Stimulated activated CD4-positive, alpha-beta T cell treated with anti-CD3 and anti-CD28 coated beads, Interleukin-15, amount 100 ng/mL, for 1 hour (primary cell): ENCODE measurements at places on chromosomes 6 and 20.

DNA sequence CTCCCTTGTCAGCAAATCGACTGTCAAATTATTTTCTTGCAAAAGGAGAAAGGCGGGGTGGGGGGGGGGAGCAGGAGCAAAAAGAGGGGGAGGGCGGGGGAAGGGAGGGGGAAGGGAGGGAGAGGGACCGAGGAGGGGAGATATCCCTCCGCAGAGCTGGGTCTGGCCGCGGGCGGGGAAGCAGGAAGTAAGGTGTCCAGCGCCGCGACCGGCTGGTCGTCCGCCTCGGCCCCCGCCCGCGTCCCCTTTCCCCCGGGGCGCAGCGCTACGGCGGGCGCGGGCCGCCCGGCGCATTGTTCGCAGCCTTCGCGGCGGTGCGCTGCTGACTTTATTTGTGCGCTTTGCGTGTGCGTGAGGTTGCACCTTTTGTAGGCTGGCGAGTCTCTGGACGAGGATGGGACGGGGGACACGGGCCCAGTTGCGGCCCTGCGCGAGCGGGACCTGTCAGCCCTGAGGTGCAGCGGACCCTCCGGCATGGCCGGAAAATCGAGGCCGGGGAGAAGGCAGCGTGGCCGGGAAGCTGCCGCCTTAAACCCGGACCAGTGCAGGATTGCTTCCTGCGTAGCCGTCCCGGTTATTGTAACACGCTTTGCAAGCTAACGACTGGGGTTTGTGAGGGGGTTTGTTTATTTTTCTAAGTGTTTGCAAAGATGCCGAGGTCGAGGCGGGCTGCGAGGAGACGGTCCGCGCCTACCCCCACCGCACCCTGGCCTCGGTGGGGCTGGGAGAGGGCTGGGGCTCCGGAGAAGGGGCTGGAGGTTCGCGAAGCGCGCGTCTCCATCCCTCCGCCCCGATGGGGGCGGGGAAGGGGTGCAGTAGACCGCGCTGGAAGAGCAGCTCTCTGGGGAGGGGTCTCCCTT is 675 bp upstream of the TRERF1 start:
- peak; percentile 33 for DNase-seq

- no peak for DNase-seq
These were observed 2.9 kb upstream of the TAAR1 start for GRCh38 chr6:132661906-132662305.

- no peak for DNase-seq
These were observed 225.1 kb upstream of the FERMT1 start for GRCh38 chr20:6347916-6348315.

- DNase-seq: no peak
These were observed 118.9 kb downstream of the QKI start for GRCh38 chr6:163533443-163533842.

DNA sequence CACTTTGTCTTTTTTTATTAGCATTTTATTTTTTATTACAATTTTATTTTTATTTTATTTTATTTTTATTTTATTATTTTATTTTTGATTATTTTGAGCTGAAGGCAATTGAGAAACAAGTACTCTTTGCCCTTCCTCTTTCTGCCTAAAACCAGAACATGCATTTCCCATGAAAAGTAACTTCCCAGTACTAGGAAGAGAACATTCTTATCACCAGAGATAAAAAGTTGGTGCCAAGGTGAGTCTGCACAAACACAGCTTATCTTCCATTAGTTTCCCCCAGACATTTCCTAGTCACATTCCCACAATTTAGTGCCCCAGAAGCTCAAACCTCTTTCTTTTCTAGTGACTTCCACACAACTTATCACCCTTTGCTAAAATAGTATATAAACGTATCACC is 84.8 kb downstream of the CD24 start:
- no peak for DNase-seq

DNA sequence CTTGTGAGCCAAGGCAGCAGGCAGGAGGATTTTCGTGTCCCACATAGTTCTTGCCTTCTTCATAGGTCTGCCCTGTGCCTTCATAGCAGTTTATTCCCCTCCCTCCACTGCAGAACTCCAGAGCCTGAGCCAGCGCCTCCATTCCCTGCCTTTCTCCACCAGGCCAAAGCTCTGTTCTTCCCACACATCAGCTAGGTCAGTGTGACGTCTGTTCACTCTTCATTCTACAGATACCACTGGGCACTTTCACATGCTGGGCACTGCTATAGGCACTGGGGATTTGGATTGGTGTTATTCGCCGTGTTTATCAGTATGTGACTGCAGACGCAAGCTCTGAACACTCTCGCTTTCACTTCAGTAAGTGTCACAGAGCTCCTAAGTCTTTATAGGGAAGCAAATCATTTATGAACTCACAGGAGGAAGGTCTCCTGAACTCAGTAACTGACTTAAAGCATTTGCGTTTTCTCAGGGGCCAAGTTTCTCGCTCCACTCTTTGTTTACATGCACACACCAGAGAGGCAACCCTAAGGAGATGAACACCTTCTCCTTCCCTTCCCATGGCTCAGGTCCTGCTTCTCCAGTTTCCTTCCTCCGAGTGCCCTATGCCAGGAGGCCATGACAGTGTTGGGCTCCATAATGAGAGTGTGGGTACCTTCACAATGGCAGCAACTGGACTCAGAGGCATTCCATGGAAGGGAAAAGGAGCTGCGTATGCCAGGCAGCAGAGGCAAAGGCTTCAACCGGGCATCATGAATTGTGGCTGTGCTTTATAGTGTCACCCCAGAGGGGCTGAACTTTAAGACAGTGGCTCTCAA is 6.3 kb upstream of the APMAP start:
- DNase-seq: no peak

DNA sequence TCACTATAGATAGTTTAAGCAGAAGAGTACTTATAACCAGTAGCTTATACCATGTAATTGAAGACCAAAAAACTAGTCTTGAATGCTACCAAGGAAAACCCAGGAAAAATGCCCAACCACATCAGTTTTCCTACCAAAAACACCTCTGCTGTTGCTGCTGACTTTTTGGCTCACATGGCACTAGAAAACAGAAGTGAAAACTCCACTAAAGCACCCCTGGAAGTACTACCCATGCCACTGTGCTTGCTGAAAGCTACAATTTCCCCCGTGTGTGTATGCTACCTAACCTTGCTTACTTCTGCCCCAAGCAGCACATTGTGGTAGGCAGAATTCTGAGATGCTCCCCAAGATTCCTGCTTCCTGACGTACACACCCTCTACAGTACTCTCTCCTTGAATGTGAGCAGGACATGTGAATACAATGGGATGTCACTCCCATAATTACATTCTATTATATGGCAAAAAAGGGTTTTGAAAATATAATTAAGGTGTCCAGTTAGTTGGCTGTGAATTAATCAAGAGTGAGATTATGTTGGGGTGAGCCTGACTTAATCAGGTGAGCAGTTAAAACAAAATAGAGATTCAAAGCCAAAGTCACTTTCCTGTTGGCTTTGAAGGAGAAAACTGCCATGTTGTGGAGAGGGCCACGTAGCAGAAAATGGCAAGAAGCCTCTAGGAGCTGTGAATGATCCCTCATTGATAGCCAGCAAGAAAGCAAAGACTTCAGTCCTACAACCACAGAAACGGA is 209.8 kb upstream of the MARCKS start:
- DNase-seq: no peak

GRCh38 chr6:166715065-166715464 is 88.0 kb upstream of the RPS6KA2 start:
- DNase-seq: no peak

- no peak for DNase-seq
These were observed 581.9 kb downstream of the HTR1B start for GRCh38 chr6:76881414-76881813.

- DNase-seq: no peak
These were observed 16.1 kb downstream of the PPIL1 start for GRCh38 chr6:36858407-36858981.

- no peak for DNase-seq
These were observed 534.7 kb upstream of the JARID2 start for GRCh38 chr6:14711056-14711703.

- no peak for DNase-seq
These were observed 72.4 kb downstream of the SERAC1 start for GRCh38 chr6:158095671-158096070.

- no peak for DNase-seq
These were observed 4.7 kb upstream of the ADGRF5 start for GRCh38 chr6:46926481-46926880.

DNA sequence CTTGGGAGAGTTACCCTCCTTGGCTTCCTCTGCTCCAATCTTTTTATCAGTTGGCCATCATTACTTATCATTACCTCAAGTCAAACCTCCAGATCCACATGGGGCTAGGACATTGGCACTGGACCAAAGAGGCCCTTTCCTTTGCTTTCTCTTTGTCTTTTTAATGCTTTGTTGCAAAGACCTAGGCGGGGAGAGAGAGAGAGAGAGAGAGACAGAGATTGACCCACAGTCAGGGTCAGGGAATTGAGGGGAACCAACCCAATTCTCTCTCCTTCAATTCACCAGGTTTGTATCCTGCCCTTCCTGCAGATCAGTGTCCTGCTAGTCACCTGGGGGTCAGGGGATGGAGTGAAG is 3.5 kb upstream of the VEGFA start:
- no peak for DNase-seq

DNA sequence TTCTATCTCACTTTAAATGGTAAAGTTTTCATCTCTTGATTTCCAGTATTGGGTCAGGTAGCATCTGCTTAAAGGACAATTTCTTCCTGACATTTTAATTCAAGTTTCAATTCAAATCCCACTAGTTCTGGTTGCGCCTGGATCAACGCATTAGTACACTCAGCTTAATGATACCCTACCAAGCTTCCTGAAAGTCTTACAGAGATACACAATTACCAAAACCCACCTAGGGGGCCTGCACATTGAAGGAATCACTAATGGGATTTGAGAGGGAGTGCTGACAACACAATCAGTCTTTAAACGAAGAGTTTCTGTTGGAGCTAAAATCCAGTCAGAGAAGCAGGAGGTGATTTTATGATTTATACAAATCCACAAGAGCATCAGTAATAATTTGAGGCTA is 293.0 kb downstream of the PHF3 start:
- no peak for DNase-seq

- no peak for DNase-seq
These were observed 107.7 kb downstream of the JPH2 start for GRCh38 chr20:44079291-44079690.

GRCh38 chr20:59371431-59371830 is 71.0 kb downstream of the EDN3 start:
- DNase-seq: no peak

GRCh38 chr6:8627085-8627861 is 191.9 kb upstream of the SLC35B3 start:
- no peak for DNase-seq

- DNase-seq: no peak
These were observed 621.5 kb downstream of the QKI start for GRCh38 chr6:164035900-164036485.

GRCh38 chr20:11810311-11811083 is 107.2 kb upstream of the BTBD3 start:
- DNase-seq: no peak

DNA sequence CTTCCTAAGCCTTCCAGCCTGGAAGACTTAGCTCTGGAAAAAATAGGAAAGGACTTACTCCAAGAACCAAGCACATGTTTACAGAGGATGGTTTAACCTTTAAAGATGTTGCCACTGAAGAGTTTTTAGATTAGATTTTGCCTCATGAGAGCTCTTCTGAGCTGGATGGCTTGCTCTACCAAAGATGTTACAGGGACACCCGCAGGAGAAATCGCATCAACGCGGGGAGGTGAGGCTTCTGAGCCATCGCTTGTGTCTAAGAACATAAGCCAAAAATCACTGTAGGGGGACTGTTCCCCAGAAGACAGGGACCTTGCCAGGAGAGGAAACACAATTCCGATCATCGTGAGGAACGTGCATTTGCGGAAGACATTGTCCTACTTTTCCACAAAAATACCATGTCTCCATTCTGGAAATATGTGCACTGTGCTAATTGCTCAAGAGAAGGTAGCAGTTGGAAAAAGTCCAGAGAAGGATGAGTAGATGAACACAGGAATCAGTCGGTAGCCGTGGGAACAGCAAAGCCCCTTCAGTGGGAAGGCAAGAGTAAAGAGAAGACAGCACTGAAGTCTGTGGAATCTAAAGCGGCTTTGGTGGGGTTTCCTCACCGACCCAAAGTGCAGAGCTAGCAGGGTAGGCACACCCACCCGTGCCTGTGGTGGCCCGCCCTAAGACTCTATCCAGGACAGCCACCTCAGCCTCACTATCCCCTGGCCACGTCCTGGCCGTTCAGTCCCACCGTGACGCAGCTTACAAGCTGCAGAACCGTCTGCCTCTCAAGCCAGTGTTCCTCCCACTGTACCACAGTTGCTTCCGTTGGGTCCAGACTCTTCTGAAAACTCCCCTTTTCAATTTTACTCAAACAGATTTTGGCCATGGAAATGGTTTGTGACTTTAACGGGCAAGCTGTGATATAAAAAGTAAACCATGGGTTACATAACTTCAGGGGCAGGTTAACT is 334.8 kb downstream of the NRN1 start:
- DNase-seq: no peak

- DNase-seq: no peak
These were observed 410.2 kb downstream of the MEI4 start for GRCh38 chr6:78062993-78063392.
